ENCODE measurements at places on chromosomes 3 and 15.

GRCh38 chr3:53236112-53236841 lies 19.5 kb downstream of the TKT start:
- no peak overlapping the region for H3K27ac ChIP-seq
- H3K36me3 ChIP-seq: peaks cover 82% of the 10 kb centered on the region
- no peaks in the 10 kb centered on the region for H3K4me1 ChIP-seq
- H3K27me3 ChIP-seq: no peaks in the 10 kb centered on the region
- H3K4me3 ChIP-seq: no peak overlapping the region

DNA sequence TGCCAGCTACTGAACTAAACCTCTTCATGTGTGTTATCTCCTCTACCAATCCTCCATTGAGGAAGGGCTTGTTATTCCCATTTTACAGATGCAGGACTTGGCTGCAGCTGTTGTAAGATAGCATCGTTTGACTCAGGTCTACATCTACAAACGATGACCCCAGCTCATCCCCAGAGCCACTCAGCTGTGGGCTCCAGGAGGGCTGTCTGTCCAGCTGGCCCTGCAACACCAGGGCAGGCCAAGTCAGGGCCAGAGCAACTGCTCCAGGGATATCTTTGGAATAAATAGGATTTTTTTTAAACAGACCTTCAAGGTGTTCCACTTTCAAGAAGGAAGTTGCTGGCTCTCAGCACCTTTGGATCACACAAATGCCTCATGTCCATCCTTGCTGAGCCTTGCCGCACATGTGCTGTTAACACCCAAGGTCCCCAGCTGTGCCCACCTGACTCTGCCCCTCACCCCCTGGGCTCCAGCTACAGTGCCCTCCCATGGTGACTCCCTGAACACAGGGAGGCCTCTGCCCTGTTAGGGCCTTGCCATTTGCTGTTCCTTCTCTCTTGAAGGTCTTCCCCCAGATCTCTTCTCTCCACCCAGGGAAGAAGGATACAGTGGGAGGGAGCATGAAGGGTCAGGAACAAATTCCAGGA lies 31.0 kb downstream of the ALDH1L1 start:
- H3K4me3 ChIP-seq: no peak overlapping the region
- DNase-seq: no peak
- H3K36me3 ChIP-seq: no peaks in the 10 kb centered on the region
- no peak overlapping the region for H3K27ac ChIP-seq

- no peak for DNase-seq
- H3K27me3 ChIP-seq: no peaks in the 10 kb centered on the region
- H3K27ac ChIP-seq: no peak overlapping the region
- no peaks in the 10 kb centered on the region for H3K36me3 ChIP-seq
- H3K4me1 ChIP-seq: no peaks in the 10 kb centered on the region
Observed at GRCh38 chr3:50466177-50466576, 37.3 kb downstream of the CACNA2D2 start.

GRCh38 chr3:45183872-45184262 lies 37.7 kb upstream of the CDCP1 start:
- peaks cover 2% of the 10 kb centered on the region for H3K27me3 ChIP-seq
- DNase-seq: no peak
- H3K4me1 ChIP-seq: no peaks in the 10 kb centered on the region
- no peak overlapping the region for H3K4me3 ChIP-seq
- no peak overlapping the region for H3K27ac ChIP-seq

DNA sequence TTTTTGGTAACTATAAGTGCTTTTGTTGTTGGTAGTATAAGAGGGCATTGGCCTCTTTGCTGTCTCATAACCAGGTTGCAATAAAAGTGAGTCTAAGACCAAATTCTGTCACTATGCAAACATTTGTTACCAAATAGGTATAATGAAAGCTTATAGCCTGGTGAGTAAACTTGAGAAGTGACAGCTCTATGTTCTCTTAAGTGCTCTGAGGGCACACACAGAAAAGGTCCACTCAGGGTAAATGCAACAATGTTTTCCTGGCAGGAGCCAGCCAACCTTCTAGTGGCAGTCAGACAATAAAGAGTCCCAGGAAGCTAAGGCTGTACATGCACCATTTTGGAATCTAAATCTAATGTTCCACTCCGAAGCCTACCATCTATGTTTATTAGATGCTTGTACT lies 262.1 kb upstream of the TGFBR2 start:
- H3K27ac ChIP-seq: no peak overlapping the region
- H3K4me1 ChIP-seq: peaks cover 14% of the 10 kb centered on the region
- no peak for DNase-seq
- peaks cover 2% of the 10 kb centered on the region for H3K27me3 ChIP-seq

- H3K36me3 ChIP-seq: no peaks in the 10 kb centered on the region
- no peak overlapping the region for H3K4me3 ChIP-seq
- DNase-seq: no peak
- H3K27ac ChIP-seq: no peak overlapping the region
- peaks cover 6% of the 10 kb centered on the region for H3K27me3 ChIP-seq
- H3K4me1 ChIP-seq: no peaks in the 10 kb centered on the region
Observed at GRCh38 chr15:44136991-44137477, 58.0 kb downstream of the FRMD5 start.

DNA sequence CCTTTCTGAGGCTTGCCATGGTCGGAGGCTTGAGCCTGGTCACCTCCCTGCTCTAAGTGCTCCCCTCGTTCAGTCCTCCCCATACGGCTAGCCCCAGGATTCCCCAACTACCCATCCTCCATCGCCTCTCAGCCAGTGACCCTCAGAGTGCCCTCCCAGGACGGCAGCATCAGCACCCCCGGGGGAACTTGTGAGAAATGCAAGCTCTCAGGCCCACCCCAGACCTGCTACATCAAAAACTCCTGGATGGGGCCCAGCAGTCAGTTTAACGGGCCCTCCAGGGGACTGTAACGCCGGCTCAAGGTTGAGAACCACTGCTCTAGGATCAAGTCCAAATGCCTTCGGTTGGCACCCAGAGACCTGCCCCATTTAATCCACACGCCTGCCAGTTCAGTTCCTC lies 6.9 kb downstream of the ADAMTS17 start:
- no peak for DNase-seq
- H3K4me3 ChIP-seq: no peak overlapping the region
- peaks cover 39% of the 10 kb centered on the region for H3K4me1 ChIP-seq
- H3K27me3 ChIP-seq: no peaks in the 10 kb centered on the region
- H3K27ac ChIP-seq: no peak overlapping the region
- H3K36me3 ChIP-seq: no peaks in the 10 kb centered on the region
